ENCODE measurements at places on chromosomes 4 and X. TPM values are rescaled to one million over a fixed set of nuclear protein-coding genes. Genes with fewer than 3 reads are reported as not detected.

The PNPLA4 gene
- total RNA-seq, result 33.3 TPM

The PNCK gene
- 11.3 TPM for total RNA-seq

The AMER1 gene
- 4.1 TPM for total RNA-seq

The REPS2 gene
- 10.1 TPM for total RNA-seq

The GLRB gene
- 9.9 TPM for total RNA-seq

GRCh38 chr4:79467246-79467932, 59.4 kb upstream of the GK2 start:
- DNase-seq, result no peak

GRCh38 chrX:39897741-39898097, 200.0 kb downstream of the BCOR start:
- no peak for DNase-seq

- no peak for DNase-seq
These were observed 259.2 kb upstream of the FTHL17 start for GRCh38 chrX:31331015-31331414.

GRCh38 chr4:48909697-48910096, 3.1 kb upstream of the OCIAD2 start:
- DNase-seq, result no peak

DNA sequence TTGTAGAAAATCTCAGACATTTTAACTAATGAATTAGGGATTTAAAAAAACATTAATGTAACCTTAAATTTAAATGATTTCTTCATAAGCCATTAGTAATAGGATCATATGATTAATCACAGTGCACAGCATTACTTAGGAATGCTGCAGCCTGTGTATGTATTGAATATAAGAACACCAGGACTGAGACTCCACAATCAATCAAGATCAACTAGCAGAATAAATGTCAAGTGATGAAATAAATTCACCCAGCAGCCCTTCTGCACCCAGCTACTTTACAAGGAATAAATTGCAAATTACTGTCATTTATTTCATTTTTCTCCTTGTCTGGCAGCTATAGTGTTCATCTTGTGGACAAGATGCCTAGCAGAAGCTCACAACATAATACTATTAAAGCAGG, 46.5 kb downstream of the NEIL3 start:
- no peak for DNase-seq

- no peak for DNase-seq
These were observed 3.4 kb upstream of the RRAGB start for GRCh38 chrX:55714161-55714560.

DNA sequence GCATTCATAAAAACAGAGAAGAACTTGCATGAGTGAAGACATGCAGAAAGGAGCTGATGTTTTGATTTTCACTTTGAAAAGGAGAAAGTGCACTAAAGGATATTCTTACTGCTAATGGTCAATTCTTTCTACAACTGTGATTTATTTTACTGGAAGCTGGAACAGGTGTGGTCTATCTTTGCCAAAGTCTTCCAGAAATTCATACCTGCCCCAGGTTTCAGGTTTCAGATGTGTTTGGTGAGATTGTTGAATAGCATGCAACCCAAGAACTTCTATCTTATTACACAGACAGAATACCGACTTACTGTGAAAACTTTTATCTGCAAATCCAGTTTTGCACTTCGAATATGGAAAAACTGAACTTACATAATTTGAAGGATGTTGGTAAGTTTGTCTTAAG, 388.3 kb downstream of the PDGFC start:
- no peak for DNase-seq
